Left renal pelvis (tissue), 4 donors: ENCODE measurements at places on chromosomes 2 and 18.

DNA sequence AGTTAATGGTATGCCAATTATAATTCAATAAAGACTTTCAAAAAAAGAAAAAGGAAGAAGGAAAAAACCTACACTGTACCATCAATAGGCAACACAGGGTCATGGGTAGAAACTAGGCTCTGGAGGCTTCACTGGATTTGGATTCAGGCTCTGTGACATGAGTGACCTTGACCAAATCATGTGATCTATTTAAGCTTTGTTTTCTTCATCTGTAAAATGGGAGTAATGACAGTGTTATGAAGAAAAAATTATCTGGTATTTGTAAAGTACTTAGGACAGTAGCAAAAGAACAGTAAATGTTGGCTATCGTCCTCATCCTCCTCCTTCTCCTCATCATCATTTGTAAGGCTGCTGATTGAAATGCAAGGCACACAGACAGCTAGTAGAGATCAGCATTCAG, 59.3 kb upstream of the STPG4 start:
- DNase-seq: no peak

GRCh38 chr2:43194121-43194869, 32.1 kb downstream of the ZFP36L2 start:
- no peak for DNase-seq

DNA sequence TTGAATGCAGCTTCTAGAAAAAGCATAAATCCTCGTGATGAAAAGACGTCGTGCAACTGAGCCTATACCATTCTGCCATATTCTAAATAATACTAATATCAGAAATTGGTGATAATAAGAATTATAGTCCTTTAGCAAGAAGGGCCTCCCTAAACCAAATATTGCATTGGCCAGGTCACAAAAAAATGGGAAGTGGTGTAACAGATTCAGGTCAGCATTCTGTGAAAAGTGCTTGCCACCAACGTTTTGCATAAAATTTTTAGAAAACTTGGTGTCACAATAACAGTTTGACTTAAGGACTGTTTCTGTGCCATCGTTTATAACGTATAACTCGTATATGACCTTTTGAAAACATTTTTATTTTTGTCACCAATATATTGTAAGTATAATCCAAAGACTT, 603.6 kb downstream of the CPS1 start:
- DNase-seq: no peak

GRCh38 chr18:61892683-61893308, at the start of gene RNF152:
RNF152 (minus strand) TSS chr18:61893007; CDS start chr18:61816463, 76,544 bp downstream.
- no peak for DNase-seq

- DNase-seq: no peak
Observed at GRCh38 chr2:19685731-19686130, 216.1 kb downstream of the TTC32 start.

DNA sequence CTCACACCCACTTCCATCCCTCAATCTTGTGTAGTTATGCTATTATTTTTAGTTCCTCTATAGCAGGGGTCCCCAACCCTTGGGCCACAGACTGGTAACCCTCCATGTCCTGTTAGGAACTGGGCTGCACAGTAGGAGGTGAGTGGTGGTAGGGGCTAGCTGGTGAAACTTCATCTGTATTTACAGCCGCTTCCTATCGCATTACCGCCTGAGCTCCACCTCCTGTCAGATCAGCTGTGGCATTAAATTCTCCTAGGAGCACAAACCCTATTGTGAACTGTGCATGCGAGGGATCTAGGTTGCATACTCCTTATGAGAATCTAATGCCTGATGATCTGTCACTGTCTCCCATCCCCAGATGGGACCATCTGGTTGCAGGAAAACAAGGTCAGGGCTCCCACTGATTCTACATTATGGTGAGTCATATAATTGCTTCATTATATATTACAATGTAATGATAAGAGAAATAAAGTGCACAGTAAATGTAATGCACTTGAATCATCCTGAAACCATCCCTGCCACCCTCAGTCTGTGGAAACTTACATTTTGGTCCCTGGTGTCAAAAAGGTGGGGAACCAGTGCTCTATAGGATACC, 1.6 kb upstream of the RAB11FIP5 start:
- no peak for DNase-seq

- no peak for DNase-seq
Observed at GRCh38 chr2:59677158-59677557, 876.3 kb downstream of the BCL11A start.

DNA sequence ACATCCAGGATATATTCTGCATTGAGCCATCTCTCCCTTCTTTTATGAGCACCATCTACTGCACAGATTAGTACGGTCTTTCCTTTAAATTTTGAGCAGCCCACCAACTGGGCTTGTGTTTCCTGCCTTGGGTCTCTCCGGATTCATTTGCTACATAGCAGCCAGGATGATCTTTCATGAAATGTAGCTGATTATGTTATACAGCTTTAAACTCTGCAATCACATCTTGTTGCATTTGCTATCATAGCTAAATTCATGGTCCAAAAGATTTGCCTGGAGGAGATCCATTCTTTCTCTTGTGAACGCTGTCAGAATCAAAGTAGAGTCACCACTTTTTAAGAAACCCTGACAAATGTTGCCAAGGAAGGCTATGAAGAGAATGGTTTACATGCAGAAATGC, 215.1 kb upstream of the LRRTM4 start:
- DNase-seq: no peak

- no peak for DNase-seq
Observed at GRCh38 chr2:99691926-99692325, 202.1 kb upstream of the REV1 start.

GRCh38 chr18:12773369-12773768, 70.5 kb downstream of the PSMG2 start:
- no peak for DNase-seq

DNA sequence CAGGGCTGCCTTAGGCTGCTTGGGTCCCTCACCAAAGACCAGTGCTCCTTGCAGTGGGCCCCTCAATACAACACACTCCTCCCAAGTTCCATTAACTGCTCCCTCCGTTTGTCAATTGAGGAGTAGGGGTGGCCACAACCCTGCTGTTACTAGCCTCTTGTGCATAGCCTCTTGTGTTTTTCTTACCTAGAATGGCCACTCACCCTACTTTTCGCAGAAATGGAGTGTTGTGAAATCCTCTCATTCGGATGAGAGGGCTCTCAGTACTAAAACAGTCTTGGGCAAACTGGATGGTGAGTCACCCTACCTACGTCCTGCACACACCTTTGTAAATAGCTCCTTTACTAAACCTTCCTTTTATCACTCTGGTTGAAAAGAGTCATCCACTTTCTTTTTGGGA, 253.9 kb downstream of the OSR1 start:
- no peak for DNase-seq
